ENCODE measurements at places on chromosomes 1 and 21. TPM values are rescaled to one million over a fixed set of nuclear protein-coding genes. Genes with fewer than 3 reads are reported as not detected.

DNA sequence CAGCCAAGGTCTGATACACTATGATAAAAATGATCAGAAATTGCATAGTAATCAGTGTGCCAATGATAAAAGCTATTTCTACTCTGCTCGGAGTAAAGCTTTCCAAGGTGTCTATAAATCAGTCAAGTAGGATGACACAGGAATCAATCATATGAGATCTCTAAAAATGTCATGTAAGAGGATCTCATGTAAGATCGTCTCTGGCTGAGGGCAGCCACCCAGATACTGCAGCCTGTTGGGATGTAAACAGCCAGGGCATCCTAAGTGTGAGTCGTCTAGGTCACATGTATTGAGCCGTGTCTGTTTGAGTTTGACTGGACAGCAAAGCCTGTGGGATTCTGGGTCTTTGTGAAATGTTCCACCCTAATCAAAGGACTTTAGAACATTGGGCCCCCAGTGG, 2.8 kb upstream of the TEX35 start:
- DNase-seq = no peak

GRCh38 chr1:204945565-204945977, 74.9 kb downstream of the NFASC start:
- no peak for DNase-seq

VANGL2 gene
- 11.0 TPM for total RNA-seq

SV2A gene
- total RNA-seq = 7.6 TPM

Measured in vagina (tissue), 2 donors.